Astrocyte (in vitro differentiated cells and primary cell): ENCODE measurements at places on chromosomes 3 and 15.

DNA sequence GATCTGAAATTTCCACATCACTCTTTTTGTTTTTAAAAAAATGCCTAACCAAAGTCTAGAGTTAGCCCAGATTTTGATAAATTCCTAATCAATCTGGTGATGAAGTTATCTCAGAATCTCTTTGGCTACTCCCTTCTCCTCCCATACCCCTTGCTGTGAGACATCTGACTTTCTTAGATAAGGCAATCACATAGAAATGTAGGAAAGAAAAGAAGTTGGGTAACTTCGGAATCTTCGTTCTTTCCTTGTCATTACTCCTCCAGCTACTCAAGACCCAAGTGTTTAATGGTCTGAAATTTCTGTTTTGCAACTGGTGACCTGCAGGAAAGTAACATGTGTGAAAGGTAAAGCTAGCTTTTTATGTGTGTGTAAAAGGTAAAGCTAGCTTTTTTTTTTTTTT, 37.8 kb downstream of the MYL3 start:
- DNase-seq, result no peak

DNA sequence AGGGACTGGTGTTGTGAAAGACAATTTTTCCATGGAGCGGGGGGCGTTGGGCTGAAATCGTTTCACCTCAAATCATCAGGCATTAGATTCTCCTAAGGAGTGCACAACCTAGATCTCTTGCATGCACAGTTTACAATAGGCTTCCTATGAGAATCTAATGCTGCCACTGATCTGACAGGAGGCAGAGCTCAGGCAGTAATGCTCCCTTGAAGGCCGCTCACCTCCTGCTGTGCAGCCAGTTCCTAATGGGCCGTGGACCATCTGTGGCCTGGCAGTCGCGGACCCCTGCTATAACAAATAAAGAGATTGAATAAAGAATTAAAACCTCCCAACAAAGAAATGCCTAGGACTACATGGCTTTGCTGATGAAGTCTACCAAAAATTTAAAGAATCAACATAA, 25.3 kb upstream of the ANKRD28 start:
- DNase-seq, result no peak

GRCh38 chr3:190495354-190495753, 18.5 kb upstream of the IL1RAP start:
- no peak for DNase-seq

DNA sequence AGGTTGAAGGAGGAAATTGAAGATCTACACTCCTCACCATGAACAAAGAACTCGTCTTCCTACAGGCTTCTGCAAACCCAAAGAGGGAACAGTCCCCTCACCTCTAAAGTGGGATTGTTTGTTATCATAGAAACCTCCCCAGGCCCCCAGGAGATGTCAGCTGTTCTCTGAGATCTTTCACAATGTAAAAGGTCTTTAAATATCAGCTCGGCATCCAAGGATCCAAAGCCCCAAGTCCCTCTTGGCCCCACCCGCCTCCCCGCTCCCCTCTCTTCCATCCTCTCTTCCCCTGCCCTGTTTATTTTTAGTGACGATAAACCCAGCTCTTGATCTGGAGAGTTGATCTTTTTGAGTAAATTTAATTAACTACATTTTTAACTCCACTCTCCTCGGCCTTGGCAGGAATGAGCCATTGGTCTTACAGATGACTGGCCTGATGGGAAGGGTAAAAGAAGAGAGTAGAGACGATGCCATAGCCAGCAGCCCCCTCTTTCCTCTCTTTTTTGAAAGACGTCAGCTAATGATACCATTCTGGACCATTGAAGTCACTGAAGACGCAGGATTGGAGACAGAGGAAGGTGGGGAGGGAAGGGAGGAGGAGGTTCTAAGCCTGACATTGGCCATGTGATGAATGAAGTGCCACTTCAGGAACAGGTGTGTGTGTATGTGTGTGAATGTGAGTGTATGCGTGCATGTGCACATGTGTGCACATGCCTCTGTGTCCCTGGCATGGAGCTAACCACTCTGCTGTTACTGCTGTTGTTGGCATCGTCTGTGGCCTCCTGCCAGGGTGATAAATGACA, 521.8 kb downstream of the NTRK3 start:
- no peak for DNase-seq

GRCh38 chr3:131518680-131519079, 15.9 kb upstream of the MRPL3 start:
- no peak for DNase-seq
